ENCODE measurements at places on chromosomes 6 and 20. TPM values are rescaled to one million over a fixed set of nuclear protein-coding genes. Genes with fewer than 3 reads are reported as not detected.

The OPN5 gene
- not detected for total RNA-seq

The MLIP gene
- total RNA-seq = not detected

The GTPBP2 gene
- 111 TPM for total RNA-seq

The MED20 gene
- total RNA-seq = 27.7 TPM

The XKR7 gene
- not detected for total RNA-seq

The SNX21 gene
- total RNA-seq = 50.8 TPM

The TCP11 gene
- 0.51 TPM for total RNA-seq

The UNC5CL gene
- 0.26 TPM for total RNA-seq

The ZNFX1 gene
- total RNA-seq = 29.5 TPM

The KIAA1755 gene
- total RNA-seq = 2.8 TPM

The CDH26 gene
- total RNA-seq = 0.50 TPM

The TMX4 gene
- 23.6 TPM for total RNA-seq

The HS3ST5 gene
- not detected for total RNA-seq

The FBXO30 gene
- total RNA-seq = 25.9 TPM

The DACT2 gene
- not detected for total RNA-seq

The PPP1R14C gene
- 0.17 TPM for total RNA-seq

The GPSM3 gene
- total RNA-seq = 1.3 TPM

The DSP gene
- total RNA-seq = under 0.01 TPM

The OR2H2 gene
- not detected for total RNA-seq

Data from fibroblast of lung (primary cell).